ENCODE measurements at places on chromosomes 5 and 9.

DNA sequence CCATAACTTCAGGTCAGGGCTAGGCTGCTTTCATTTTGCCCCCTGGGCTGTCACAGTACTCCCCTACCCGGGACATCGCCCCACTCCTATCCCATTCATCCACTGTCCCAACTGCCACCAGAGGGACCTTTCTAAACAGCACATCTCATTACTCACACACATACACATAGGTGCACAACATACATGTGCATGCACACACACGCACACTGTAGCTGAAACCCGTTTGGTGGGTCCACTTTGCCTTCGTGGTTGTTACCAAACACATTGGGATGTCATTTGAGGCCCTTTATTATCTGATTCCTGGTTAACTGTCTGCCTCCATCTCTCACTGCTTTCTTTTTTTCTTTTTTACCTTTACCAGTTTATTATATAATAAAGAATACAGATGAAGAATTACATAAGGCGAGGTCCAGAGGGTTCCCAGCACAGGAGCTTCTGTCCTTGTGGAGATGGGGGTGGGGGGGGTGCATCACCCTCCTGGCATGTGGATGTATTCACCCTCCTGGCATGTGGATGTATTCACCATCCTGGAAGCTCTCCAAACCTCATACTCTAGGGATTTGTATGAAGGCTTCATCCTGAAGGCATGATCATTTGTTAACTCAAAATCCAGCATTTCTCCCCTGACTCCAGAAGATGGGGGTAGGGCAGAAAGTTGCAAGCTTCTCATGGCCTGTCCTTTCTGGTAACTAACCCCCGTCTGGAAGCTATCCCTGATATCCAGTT is 186.0 kb downstream of the GOLPH3 start:
- no peak for DNase-seq

- DNase-seq, result no peak
Measured at GRCh38 chr5:83321483-83322055, 150.0 kb upstream of the VCAN start.

GRCh38 chr5:171201310-171201709 is 107.7 kb upstream of the TLX3 start:
- DNase-seq, result peak; percentile 69

DNA sequence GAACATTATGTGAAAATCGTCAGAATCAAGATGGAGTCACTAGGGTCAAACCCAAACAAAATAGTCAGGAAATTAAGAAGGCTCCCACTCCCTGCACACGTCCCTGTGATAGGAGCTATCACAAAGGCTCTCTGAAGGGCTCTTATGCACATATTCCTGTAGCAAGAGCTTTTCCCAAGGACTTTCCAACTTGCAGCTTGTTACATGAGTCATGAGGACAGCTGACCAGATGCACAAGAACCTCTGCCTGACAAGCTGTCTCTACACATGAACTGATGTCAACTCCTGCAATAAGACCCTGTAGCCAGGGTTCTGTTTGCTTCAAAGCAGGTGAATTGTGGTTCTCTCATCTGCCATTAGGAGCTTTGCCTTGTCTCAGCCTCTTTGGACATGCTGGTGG is 122.4 kb downstream of the OLFM1 start:
- DNase-seq, result no peak

DNA sequence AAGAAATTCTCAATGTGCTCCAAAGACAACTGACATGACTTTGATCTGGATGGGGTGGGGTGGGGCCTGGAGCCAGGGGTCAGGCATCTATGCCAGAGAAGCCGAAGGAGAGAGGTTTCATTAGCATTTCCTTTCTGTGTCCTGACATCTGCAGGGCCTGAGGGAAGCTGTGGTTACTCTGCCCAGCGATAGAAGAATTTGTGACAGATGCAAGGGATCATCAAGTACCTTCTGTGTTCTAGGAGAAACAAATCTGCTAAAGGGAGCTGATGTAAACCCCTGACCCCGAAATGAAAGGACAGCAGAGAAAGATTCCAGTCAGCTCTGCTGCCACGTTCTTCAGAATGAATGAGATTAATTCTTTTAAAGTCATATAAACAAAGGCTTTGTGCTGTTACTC is 335.7 kb downstream of the PRELID2 start:
- DNase-seq, result no peak

GRCh38 chr5:22625451-22625850 is 227.7 kb downstream of the CDH12 start:
- DNase-seq, result no peak

GRCh38 chr9:70352356-70352755 is 62.1 kb downstream of the KLF9 start:
- no peak for DNase-seq

DNA sequence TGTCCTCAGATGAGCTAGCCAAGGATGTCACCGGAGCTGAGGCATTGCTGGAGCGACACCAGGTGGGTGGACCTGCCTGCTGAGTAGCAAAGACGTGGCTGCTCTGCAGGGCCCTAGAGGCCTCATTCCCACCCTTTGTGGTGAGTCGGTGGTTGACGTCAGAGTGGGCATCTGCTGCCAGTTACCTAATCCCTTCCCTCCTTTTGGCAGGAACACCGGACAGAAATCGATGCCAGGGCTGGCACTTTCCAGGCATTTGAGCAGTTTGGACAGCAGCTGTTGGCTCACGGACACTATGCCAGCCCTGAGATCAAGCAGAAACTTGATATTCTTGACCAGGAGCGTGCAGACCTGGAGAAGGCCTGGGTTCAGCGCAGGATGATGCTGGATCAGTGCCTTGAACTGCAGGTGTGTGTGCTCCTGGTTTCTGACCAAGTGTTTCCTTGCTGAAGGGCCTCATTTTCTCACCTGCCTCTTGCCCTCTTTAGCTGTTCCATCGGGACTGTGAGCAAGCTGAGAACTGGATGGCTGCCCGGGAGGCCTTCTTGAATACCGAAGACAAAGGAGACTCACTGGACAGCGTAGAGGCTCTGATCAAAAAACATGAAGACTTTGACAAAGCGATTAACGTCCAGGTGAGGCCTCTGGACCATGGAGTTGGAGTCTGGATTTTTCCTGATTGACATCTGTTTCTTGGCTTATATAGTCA is 48.9 kb downstream of the DYNC2I2 start:
- DNase-seq, result peak; percentile 99

DNA sequence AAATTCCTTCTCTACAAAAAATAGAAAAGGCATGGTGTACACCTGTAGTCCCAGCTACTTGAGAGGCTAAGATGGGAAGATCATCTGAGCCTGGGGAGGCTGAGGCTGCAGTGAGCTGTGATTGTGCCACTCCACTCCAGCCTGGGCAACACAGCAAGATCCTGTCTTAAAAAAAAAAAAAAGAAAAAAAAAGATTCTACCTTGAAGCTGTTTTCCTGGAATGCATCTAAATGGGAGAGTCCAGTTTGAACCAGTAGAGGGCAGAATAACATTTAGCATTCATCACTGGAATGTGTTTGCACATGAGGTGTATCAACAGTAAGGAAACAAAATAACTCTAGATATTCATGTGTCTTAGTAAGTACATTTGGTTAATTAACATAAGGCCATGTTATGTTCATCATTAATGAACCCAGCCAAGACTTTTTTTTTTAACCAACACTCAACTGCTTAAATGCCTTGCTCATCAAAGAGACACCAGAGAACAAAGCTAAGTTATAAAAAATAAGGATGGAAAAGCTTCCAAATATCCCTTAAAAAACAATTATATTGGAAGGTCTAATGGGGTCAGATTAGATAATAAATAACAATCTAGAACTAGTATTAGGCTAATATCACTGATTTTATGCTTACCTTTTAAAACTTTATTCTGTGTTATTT is 16.1 kb downstream of the IFNE start:
- DNase-seq, result peak; percentile 12

GRCh38 chr5:124906339-124907097 is 160.1 kb upstream of the ZNF608 start:
- DNase-seq, result peak; percentile 60

DNA sequence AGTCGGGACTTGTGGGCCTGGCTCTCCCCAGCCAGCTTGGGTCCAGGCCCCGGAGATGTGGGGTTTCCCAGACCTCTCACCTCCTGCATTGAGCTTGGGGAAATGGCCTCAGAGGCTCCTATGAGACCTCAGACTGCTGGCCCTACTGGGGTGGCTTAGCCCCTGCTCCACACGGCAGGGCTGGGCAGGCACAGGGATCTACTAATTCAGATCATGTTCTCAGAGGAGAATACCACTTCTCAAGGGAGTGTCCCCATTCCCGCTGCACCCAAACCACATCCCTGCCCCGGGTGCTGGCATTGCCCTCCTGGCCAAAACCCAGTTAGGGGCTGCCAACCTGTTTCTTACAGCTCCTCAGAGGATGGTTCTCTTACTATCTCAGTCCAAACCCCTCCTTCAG is 82.1 kb upstream of the LMX1B start:
- DNase-seq, result no peak

DNA sequence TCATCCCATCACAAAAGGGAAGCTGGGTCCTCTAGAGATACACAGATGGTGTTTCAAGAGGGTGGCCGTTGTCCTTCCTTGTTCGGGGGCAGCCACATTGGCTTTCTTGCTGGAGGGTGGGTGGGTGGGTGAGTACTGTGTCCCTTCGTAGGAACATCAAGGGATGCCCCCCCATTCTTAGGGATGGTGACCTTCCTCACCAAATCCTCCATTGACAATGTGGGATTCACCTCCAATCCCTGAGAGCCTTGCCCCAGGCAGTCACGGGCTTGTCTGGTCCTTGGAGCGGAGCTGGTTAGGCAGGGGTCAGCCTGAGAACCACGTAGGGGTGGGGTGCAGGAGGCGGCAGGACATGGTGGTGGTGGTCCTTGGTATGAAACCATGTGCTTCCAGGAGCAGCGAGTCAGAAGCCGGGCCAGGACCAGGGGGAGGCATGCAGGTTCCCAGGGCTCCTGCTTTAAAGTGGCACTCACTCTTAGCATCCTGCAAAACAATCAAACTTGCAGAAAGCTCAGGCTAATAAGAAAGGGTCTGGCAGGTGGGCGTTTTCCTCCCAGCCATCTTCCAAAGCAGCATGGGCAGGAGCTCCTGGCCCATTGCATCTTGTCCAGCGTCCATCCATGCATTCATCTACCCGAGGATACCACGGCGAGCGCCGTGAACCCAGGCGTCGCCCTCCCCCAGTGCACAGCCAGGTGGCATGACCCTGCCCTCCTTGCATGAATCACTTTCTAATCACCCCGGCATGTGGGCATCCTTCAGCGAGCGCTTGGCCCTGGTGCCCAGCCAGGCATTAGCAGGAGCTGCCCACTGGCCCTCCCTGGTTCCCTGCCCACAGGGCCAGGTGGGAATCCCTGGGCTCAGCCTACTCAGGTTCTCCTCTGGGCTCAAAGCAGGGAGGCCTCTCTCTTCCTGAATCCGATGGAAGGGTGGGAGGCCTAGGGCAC is 76.4 kb downstream of the NTNG2 start:
- DNase-seq, result no peak

DNA sequence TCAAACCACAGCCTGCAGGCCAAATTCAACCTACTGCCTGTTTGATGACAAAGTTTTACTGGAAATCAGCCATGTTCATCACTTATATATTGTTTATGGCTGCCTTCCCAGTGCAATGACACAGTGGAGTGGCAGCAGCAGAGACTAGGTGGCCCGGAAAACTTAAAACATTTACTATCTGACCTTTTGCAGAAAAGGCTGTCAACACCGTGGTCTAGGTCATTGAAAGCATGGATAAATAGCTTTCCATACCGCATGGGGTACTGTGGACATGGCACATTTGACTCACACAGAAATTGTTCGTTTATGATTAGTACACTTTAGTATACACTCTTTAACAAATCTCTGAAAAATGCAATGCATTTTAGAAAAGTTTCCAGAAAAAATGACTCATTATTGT is 298.3 kb upstream of the EFNA5 start:
- DNase-seq, result no peak

GRCh38 chr9:109109967-109110328 is 9.8 kb downstream of the TMEM245 start:
- no peak for DNase-seq

DNA sequence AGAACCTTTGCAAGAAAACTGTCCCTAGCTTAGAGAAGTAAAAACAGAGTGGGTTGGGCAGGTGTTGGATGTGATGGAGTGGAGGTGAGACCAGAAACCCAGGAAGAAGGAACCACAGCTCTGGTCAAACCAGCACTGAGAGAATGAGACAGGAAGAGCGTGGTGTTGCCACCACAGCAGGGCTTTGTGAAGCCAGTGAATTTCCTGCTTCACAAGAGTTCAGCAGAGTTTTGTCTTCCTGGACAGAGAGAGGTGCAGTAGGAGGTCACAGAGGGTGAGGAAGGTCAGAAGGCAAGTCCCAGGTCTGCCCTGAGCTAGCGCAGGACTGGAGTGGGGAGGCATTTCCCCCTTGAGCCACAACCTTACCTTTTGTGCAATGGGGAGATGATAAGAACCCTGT is 2306.2 kb upstream of the ACO1 start:
- DNase-seq, result no peak

DNA sequence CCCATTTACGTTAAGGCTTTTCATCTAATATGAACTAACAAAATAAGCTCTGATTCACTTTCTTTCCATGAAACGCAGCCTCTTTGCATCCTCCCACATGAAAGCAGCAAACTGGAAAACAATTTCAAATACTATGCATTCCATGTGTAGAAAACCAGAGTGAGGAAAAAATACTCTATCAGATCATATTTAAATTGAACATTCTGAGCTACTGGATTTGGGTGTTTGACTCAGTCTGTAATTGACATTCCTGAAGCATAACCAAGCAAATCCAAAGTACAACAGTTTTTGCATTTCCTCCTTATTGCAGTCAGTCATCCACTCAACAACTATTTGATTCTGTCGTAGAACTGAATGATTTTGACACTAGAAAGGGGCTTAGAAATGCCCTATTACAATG is 399.1 kb upstream of the NMUR2 start:
- DNase-seq, result no peak

DNA sequence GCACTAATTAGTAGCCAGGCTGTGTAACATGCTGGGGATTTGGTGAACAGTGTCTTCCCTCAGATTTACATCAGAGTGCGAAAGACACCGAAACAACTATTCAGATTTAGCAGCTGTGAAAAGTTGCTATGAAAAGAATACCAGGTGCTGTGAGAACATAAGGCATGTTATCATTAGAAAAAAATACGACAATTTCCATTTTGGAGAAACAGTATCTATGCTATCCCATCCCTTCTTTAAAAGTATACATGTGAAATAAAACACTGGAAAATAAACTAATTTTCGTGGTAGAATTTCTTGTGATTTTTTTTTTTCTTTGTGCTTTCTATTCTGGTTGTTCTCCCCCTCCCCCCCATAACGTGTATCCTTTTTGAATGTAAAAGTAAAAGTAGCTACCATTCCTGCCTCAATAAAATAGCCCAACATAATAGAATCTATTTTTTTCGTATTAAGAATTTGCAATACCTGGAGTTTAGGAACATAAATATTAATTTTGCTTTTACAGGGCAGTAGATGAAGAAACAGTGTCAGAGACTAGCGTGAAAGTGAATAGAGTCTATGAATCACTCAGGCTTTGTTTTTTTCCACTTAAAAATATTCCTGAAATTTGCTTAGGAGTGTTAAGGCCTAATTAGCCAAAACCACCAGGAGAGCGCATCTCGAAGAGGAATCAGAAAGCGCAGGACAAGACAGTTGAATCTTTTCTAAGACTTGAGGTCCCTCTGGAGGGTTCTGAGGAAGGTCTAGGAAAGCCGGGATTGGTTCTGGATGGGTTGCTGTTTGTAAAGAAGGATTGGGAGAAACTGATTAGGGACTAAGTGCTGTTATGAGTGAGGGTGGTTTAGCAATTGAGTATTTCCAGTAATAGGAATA is 813 bp upstream of the SLU7 start:
- DNase-seq, result no peak

- no peak for DNase-seq
Measured at GRCh38 chr9:17171309-17172094, 36.7 kb downstream of the CNTLN start.

Data from NCI-H1092 treated with DMSO at 0.1 percent for 48 hours (cell line).